ENCODE measurements at places on chromosomes 5 and 9.

DNA sequence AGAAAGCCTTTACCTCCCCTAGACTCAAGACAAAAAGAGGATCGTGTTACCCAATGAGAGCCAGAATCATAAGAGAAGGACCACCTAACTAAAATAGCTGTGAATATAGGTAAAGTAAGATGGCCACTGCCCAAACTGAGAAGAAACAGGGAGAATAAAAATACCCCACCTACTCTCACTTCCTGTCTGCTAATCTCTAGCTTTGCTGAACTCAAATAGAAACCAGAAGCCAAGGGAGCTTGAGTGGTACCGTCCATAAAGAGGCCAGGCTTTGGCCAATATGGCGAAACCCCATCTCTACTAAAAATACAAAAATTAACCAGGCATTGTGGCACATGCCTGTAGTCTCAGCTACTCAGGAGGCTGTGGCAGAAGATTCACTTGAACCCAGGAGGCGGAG is 123.0 kb upstream of the FST start:
- no peak overlapping the region for H3K27ac ChIP-seq
- DNase-seq = no peak
- H3K4me1 ChIP-seq = no peaks in the 10 kb centered on the region
- H3K4me3 ChIP-seq = no peak overlapping the region
- H3K27me3 ChIP-seq = no peaks in the 10 kb centered on the region

DNA sequence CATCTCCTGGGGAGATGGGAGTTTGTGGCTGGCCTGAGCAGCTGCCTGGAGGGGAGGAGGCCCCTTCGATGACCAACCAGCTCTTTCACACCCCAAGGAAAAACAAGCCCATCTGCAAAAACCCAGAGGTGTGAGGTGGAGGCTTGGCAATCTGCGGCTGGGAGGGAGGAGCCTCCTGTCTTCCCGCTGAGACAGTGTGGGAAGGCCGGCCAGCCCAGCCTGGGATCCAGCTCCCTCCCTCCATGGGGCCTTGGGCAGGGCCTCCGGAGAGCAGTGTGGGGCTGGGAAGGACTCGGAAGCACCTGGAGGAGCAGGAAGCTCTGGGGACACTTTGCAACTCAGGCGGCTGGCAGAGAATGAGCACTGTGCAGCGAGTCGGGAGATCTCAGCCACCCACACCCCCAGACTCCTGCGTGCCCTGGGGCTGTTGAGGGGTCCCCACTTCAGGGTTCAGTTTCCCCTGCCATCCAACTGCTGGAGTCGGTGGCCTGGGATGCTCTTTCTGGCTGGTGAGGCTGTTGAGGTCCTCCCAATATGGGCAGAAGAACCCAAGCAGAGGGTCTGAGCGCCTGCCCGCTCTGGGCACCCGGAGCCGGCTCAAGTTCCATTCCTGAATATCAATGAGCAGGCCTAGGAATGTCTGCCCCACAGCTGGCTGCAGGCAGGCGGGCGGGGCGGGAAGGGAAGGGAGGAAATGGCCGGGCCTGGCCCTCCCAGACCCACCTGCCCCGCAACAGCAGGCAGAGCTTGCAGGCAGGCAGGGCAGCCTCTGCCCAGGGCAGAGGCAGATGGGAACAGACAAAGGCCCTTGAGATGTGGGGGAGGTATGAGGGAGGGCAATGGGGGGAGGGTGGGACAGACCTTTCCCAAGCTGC is 101.1 kb downstream of the FGF18 start:
- no peaks in the 10 kb centered on the region for H3K4me1 ChIP-seq
- H3K4me3 ChIP-seq = no peak overlapping the region

GRCh38 chr5:175679411-175679810 is 21.5 kb downstream of the HRH2 start:
- no peaks in the 10 kb centered on the region for H3K27me3 ChIP-seq
- H3K4me3 ChIP-seq = no peak overlapping the region

DNA sequence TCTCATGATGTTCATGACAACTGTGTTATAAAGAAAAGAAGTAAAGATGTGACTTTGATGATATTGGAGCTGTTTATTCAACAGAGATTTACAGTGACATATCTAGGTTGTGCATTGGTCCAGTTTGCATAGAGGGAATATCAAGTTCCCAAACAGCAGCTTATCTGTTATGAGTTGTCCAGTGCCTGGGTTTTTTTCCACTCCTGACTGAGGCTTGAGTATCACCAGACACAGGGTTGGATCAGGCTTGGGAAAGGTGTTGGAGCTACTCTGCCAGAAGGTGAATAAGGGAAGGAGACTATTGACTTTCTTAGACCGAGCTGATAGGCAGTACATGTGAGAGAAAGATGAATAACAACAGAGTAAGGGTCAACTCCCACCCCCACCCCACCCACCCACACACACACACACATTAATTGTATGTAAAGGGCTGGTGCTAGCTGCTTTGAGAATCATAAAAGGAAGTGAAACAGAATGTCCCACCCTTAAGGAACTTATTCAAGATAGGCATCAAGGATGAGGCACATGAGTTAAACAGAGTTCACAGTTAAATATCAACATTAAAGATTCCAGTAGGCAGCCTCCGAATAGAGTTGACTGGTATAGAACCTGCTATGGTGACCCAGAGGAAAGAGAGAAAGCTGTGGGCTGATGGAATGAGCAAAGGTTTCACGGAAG is 33.0 kb upstream of the RASGRF2 start:
- H3K27me3 ChIP-seq = peaks cover 3% of the 10 kb centered on the region
- no peak overlapping the region for H3K4me3 ChIP-seq
- DNase-seq = no peak
- no peaks in the 10 kb centered on the region for H3K36me3 ChIP-seq
- no peaks in the 10 kb centered on the region for H3K4me1 ChIP-seq
- no peak overlapping the region for H3K27ac ChIP-seq

DNA sequence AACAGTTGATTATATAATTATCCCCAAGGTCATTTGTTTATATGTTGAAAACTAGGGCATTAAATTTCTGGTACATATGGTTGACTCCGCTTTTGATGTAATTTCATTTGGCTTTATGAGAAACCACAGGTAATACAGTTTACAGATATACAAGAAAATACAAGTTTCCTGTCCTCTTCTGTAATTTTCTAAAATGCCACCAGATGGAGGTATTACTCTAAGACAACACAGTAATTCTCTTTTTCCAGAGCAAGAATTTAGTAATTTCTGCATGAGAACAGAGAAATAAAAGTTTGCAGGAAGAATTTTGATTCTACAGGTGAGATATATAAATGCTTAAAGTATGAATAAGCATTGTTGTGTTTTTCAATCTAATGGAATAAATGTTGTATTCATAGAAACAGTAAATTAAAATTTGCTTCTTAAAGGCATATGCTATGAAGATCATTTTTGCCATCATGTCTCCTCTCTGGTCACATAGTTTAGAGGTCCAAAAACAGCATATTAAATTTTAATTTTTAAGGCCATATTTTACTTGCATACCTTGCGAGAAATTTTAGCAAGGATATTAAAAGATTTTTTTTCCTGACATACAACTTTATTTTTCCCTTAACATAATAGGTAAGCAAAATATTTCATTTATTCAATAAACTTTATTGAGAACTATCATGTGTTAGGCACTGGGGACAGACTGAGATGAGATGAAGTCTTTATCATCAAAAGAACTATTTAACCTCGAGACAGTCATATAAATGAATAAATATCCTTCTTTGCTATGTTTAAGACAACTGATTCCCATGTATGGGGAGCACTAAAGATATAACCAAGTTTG is 22.7 kb downstream of the CHD1 start:
- H3K36me3 ChIP-seq = peaks cover 23% of the 10 kb centered on the region
- no peaks in the 10 kb centered on the region for H3K27me3 ChIP-seq
- H3K4me3 ChIP-seq = no peak overlapping the region
- peak overlapping the region; percentile 47 for H3K27ac ChIP-seq
- DNase-seq = no peak
- H3K4me1 ChIP-seq = peaks cover 35% of the 10 kb centered on the region

DNA sequence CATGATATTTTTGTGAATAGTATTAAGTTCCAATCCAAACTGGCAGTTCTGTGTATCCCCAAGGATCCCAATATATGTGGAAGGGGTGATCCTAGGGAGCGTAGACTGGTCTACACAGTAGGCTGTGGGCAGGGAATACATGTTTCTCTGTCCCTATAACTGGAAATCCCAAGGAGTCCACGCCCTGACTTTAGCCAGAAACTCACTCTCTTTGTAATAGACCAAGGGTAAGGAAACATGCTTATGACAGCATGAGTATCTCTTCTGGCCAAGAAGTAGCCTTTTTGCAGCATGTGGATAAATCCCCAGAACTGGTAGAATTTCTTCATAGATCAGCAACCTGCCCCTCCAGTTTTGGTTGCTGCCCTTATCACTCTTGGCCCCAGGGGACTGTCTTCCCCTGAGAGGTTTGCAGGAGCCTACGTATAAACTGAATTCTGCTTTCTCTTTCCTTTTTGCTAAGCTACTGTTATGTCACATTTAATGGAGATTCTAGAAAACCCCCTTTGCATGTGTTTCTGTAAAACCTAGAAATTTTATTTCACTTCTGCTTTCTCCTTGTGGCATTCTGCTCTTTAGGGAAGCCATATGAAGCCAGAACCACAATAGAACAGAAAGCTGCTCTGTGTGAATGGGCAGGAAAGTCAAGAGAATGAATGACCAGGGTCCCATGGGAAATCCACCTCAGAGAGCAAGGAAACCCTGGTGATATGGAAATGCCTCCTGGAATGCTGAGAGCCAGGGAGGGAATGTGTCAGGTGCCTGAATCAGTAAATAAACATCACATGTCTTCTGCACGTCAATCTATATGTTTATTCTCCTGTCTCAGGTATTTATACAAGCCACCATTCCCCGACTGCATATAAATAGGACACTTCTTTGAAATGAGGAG is 3.5 kb downstream of the IFNA2 start:
- H3K36me3 ChIP-seq = no peaks in the 10 kb centered on the region
- H3K4me3 ChIP-seq = peak overlapping the region; percentile 21
- peak overlapping the region; percentile 52 for H3K27ac ChIP-seq

All from activated CD4-positive, alpha-beta T cell treated with anti-CD3 and anti-CD28 coated beads, Interleukin-2, amount 10 ng/mL, durations not matched to agents 7 days and 5 days (primary cell).